NCI-H345 (cell line): ENCODE measurements at places on chromosomes 6 and 20.

DNA sequence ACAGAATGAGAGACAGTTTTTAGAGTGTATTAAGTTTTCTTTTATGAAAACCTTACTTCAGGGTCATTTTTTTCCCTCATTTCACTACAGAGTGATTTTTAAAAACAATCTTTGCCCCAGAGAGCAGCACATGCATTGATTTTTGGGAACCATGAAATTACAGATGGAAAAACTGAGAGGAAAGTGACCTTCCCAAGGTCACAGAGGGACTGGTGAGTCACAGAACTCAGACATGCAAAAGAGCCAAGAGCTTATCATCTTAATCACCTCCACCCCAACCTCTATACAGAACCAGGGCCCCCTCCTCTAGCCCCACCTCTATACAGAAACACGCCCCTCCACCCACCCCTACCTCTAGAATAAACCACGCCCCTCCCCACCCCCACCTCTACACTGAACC, 10.7 kb downstream of the PXMP4 start:
- DNase-seq = no peak

GRCh38 chr6:87918461-87918941, 129.1 kb upstream of the SPACA1 start:
- DNase-seq = peak; percentile 11

DNA sequence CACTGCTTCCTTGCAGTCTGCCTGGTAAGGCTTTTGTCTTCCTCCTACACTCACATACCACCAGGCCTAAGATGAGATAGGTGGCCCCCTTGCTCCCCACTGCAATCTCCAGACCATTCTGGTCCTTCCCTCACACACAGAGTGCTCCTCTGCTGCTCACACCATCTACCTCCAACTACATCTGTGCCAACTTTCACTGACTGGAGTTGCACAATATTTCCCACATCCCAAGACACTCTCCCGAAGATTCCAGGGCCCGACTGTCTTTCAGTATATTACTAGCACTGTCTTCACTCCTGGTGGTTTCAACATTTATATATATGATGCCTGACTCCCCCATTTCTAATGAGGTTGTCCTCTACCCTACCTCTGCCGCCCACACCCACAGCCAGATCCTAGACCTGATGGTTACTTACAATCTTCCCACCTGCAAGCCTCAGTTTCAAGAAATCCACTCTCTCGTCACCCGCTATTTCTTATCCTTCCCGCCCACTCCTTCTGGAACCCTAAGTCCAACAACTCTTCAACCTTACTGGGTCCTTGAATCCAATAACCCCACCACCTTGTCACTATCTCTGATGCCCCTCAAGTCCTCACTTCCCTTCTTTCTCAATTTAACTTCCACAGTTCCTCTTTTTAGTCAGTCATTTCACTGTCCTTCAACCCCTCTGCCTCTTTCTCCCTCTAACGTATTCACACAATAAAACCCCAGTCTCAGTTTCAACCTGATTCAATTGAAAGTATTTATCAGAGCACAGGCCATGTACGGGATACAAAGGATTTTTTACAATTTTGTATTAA, 21.6 kb downstream of the RALGAPA2 start:
- no peak for DNase-seq

GRCh38 chr6:100186552-100186951, 192.5 kb upstream of the MCHR2 start:
- no peak for DNase-seq

DNA sequence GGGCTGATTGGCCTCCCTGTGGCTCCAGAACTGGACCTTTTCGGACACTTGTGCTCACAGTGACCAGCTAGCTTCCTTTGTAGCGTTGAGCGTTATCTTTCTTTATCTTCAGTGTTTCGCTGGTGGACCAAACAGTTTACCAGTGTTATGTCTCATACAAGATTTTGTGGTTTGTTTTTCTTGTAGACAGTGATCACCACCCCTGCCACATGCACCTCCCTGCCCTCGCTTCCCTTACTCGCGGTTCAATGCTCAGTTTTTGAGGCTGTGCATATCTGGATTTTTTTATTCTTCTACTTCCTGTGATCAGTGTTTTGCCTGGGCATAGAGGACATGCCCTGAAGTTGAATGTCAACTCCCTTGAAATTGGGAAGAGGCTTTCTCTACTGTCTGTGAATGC, 16.4 kb downstream of the MYT1 start:
- no peak for DNase-seq

- DNase-seq = no peak
Observed at GRCh38 chr6:123042401-123042800, 46.4 kb downstream of the CLVS2 start.

DNA sequence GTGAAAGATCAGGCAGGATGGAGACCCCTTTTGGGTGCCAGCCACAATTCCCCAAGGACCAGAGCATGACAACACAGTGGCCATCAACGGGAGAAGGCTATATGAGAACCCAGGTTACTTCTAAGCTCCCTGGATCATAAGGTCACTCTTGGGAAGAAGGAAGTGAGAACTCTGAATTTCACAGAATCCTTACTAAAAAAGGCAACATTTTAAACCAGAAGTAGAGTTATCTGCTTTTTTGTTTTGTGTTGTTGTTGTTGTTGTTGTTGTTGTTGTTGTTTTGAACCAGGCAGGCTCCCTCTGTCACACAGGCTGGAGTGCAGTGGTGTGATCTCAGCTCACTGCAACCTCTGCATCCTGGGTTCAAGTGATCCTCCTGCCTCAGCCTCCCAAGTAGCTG, 107.4 kb upstream of the TNFAIP3 start:
- DNase-seq = no peak

GRCh38 chr6:89134723-89135122, 11.1 kb upstream of the PM20D2 start:
- no peak for DNase-seq

DNA sequence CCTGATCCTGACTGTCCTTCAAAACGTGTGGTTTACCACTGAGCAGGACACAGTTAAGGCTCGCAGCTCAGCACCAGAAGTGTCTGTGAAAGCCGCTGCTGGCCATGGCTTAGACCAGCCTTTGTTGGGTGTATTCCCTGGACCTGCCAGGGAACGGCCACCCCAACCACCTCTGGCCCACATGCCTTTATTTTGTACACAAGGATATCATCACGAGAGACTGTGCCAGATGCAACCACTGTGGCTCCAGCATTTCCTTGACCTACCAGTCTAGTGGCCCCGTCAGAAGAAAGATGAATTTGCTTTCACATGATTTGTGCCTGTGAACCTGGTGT, 49.2 kb upstream of the FOXQ1 start:
- no peak for DNase-seq
